ENCODE measurements at places on chromosomes 1 and 21.

DNA sequence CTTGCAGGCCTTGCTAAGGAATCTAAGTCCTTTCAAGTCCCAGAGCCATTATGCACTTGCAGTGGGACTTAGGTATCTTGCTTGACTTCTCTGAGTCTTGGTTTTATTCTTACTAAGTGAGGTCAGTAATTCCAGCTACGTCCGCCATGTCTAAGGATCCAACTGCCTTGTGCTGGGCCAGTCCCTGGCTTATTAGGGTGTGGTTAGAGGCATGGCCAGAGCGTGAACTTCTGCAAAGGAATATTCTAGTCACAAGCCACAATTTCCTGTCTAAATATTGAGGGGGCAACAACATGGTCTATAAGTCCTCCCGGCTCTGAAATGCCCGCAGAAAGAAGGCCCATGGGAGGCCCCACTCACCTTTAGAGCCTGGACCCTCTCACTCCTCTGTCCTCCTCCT is 82.9 kb downstream of the TMEM53 start:
- no peak for DNase-seq

GRCh38 chr1:234899730-234900072 is 228.9 kb downstream of the TOMM20 start:
- no peak for DNase-seq

DNA sequence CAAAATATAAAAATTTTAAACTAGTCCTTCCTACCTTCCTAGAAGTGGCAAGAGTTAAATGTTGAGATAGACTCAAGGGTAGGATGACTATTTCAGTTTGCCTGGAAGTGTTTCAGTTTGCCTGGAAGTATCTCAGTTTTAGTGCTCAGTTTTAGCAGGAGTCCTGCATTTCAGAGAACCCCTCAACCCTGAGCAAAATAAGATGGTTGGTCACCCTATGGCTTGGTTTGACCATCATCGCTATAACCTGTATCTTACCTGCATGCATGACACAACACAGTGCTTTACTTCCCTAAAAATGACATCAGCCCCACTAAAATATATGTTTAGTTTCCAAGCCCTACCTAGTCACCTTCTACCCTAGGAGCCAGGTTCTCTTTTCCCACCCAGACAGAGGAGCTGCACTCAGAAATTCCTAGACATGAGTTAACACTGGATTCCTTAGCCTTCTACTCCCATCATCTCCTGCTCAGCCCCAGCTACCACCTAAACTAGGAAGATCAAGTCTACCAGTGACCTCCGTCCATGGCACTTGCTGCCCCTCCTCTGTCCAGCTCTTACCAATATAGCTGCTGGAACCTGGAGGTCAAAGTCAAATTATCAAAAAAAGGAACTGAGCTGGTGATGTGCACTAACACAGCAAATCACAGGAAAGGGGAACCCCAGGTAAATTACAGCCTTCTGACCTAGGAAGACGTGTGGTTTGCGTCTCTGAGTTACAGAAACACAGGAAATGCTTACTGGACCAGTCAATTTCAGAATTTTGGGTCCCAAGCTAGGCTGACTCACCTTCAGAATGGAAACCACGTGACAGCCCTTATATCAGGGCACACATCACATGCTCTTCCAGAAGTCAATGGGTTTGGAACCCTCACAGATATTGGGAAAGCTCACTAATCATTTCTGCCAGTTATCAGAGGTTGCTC is 2.2 kb upstream of the G0S2 start:
- no peak for DNase-seq

- no peak for DNase-seq
Observed at GRCh38 chr1:152899883-152900282, 8.5 kb upstream of the IVL start.

GRCh38 chr1:190754666-190755065 is 277.0 kb upstream of the BRINP3 start:
- no peak for DNase-seq

GRCh38 chr1:24389231-24389678 is 24.3 kb downstream of the STPG1 start:
- no peak for DNase-seq

GRCh38 chr1:235943581-235944114 is 76.9 kb upstream of the LYST start:
- DNase-seq = no peak

GRCh38 chr1:247639381-247639981 is 34.1 kb downstream of the OR2G3 start:
- peak; percentile 11 for DNase-seq

DNA sequence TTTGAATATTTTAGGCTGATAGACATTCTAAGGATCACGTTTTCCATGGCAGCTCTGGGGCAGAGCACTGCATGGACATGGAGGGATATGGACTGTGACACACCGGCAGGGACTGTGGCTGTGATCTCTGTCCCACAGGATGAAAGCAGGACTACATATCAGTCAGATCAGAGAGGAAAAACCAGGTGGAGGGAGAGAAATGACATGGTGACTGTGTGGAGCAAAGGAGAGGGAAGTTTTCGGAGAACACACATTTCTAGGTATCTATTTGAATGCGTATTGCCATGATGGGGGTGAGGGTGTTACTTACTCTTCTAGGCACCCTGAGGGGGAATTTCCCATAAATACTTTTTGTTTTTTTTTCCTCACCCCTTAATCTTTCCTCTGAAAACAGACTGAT is 3.2 kb upstream of the CD1C start:
- no peak for DNase-seq

GRCh38 chr1:95095833-95096217 is 21.3 kb upstream of the TLCD4 start:
- no peak for DNase-seq

DNA sequence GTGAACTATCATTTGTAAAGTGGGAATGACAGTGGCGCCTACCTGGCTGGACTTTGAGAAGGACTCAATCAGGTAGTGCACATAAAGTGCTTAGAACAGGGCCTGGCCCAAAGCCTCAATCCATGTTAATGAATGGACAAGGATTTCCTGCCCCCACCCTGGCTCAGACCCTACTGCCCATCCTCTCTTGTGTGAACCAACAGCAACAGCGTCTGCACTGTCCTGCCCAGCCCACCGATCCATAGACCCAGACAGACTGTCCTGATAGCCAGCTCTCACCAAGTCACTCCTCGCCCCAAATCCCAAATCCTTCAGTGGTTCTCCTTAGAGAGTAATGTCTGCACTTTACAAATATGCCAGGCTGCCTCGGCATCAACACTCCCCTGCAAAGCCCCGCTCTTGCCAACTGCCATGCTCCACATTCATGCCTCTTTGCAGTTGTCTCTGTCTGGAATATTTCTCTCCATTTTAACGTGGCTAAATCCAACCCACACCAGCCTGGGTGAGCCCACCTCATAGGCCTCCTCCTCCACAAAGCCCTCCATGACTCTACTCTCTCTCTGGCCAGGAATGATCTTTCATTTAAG is 157.6 kb upstream of the EDN2 start:
- DNase-seq = no peak

- DNase-seq = no peak
Observed at GRCh38 chr21:43861706-43862105, 3.3 kb upstream of the AGPAT3 start.

GRCh38 chr1:110228381-110228780 is 18.3 kb downstream of the KCNC4 start:
- DNase-seq = no peak

GRCh38 chr1:121471523-121471922 is 286.7 kb downstream of the SRGAP2C start:
- no peak for DNase-seq

- DNase-seq = no peak
Observed at GRCh38 chr1:108569097-108569728, 9.3 kb downstream of the EEIG2 start.

GRCh38 chr21:44844256-44844655 is 26.4 kb upstream of the SUMO3 start:
- no peak for DNase-seq

DNA sequence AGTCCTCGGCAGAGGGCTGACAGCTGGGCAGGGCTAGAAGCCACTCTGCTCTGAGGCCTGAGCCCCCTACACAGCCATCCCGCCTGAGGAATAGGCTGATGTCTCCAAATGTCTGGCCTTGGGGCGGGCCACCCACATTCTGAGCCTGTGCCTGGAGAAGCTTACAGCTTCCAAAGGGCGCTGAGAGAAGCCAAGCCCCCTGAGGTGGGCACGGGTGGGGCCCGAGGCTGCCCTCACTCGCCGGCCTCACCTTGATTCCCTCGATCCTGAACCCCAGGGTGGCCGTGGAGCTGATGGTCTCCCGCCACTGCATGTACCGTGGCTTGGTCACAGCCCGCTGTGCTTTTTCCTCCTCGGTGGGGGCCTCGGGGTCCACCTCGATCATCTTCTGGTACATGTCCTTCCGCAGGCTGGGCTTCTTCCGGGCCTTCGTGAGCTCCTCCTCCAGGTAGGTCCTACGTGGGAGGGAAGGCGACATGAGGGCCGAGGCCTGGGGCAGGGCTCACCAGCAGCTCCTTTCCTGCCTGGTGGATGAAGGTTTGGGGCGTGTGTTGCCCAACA is 93.2 kb downstream of the STUM start:
- DNase-seq = no peak

GRCh38 chr1:3245768-3246167 is 176.8 kb downstream of the PRDM16 start:
- DNase-seq = no peak

DNA sequence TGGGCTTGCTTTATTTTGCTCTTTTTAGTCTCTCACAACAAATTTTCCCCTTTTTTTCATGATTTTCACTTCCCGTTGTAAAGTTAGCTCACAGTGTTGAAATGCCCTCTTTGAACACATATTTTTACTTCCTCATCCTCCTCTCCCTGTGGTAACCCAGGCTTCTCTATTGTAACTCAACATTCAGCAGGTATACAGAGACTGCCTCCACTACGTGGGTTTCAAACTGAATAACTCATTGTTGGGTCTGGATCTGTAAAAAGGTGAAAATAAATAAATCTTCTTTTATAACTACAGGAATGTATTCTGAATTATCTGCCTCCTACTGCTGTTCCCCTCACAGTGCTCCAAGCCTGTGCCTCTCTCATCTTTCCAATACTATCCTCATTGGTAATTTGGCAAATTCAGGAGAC is 166.4 kb downstream of the RUNX1 start:
- no peak for DNase-seq
